ENCODE measurements at places on chromosomes 3 and 15.

DNA sequence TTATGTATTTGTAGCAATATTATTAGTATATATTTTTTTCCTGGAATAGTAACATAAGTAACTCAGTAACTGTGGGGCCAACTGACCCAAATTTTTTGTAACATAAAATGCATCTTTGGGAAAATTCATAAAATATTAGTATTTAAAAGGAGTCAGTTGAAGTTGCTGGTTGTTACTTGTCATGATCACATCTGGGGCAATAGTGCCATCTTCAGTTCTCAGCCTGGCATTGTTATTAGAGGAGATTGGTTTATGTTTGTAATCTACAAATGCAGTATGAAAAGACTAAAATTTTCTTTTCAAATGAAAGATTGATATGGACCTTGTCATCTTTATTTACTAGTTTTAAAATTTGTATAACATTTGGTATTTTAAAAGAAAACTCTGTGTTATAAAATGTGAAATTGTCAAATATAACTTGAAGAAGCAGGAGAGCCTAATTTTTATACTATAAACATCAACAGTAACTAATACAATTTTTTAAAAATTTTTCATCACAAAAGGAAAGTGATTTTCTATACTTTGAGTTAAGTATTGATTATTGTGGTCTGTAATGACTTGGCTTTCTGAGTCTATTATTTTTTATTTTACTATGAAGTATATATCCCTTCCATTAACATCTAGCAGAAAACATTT lies 38.8 kb upstream of the MLF1 start:
- peak; percentile 5 for DNase-seq

DNA sequence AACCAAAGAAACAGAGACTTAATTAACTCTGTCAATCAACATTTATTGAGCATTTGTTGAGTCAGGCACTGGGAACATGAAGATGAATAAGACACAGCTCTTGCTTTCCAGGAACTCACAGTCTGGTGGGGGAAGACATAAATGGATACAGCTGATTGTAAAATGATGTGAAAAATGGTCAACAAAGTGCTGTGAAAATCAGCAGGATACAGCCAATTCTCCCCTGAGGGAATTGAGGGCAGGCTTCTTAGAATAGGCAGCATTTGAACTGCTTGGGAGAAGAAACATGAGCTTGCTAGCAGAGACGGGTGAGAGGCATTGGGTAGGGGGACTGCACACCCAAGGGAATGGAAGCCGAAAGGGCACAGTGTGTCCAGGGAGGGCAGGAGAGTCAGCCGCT lies 41.1 kb downstream of the MFSD1 start:
- no peak for DNase-seq

- no peak for DNase-seq
Observed at GRCh38 chr3:104582092-104582491, 784.6 kb upstream of the ALCAM start.

DNA sequence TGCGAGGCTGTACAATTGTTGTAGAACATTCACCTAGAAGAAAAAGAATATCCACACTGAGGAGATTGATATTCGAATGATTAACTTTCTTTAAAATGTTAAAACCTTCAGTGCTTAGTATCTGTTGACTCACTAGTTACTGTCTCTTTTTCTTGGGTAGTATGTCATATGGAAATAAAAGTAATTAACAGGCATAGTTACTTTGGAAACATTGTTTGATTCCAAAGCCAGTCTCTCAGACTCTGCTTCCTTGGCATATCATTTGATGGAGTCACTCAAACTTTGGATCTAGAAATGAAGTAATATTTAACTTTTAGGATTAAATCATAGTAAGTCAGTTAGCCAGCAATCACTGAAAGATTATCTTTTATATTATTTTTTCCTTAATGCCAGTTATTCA lies 63.4 kb downstream of the MAP2K5 start:
- no peak for DNase-seq

- DNase-seq = peak; percentile 79
Observed at GRCh38 chr3:129690406-129690805, 83.9 kb upstream of the PLXND1 start.

GRCh38 chr15:70775160-70775559 lies 11.8 kb upstream of the UACA start:
- DNase-seq = no peak

- peak; percentile 28 for DNase-seq
Observed at GRCh38 chr15:78018946-78019644, 58.4 kb downstream of the TBC1D2B start.

- DNase-seq = no peak
Observed at GRCh38 chr15:73368301-73369136, at the start of gene HCN4. TSS of gene HCN4 (minus strand) at chr15:73368958. CDS start at chr15:73368270, 688 bp downstream.

- no peak for DNase-seq
Observed at GRCh38 chr15:53445531-53445930, 313.9 kb downstream of the WDR72 start.

DNA sequence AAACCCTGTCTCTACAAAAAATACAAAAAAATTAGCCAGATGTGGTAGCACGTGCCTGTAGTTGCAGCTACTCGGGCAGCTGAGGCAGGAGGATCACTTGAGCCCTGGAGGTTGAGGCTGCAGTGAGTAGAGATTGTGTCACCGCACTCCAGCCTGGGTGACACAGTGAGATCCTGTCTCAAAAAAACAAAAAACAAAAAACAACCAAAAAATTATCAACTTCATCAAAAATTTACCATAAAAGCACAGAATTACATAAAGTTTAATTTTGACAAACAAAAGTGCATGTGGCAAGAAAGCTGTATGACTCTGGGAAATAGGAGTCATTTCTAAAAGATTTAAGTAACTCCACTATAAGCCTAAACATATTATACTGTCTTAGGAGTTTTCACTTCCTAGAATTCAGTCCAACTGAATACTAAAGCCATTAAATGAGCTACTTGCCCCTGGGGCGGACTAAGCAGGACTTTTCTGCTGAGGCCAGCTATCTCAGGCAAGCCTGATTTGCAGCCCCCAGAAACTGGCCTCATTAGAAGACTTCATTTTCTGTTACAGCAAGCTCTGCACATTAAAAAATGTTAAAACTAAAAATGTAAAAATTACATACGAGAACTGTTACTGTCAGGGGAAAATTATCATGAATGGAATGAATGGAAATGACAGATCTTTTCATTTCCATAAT lies 23.0 kb downstream of the HSPBAP1 start:
- DNase-seq = no peak

GRCh38 chr15:73841756-73842725 lies 31.3 kb upstream of the TBC1D21 start:
- DNase-seq = no peak

- DNase-seq = no peak
Observed at GRCh38 chr3:141307351-141308059, 60.8 kb upstream of the ZBTB38 start.

DNA sequence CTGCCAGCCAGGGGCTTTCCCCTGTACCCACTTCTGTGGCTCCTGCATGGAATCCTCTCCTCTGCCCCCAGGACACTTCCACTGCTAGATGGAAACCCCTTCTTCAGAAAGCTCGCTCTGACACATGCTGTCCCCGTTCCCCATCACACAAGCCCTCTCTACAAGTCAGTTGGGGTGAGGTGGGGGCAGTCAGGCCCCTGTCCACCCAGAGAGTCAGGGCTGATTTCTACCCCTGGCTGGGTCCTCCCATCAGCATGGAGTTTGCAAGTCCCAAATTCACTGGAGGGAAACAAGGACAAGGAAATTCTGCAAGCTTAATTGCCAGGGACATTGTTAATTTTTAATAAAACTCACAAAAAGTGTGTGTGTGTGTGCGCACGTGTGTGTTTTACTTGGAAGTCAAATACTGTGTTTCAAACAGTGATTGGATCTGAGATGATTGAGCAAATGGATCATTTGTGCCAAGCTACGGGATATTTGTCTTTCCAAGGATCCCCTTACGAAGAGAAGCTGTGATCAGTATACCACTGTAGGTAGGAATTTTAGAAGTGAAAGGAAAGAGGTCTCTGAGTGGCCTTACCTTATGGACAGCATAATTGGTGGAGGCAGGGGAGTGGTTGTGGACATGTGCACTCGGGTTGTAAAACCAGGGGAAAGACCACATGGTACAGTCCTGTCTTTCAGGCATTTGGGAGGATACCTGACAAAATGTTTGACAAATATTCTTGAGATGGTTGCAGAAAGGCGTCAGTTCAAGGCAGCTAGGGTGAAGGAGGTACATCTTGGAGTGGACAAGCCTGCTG lies 1.5 kb upstream of the AMOTL2 start:
- no peak for DNase-seq

DNA sequence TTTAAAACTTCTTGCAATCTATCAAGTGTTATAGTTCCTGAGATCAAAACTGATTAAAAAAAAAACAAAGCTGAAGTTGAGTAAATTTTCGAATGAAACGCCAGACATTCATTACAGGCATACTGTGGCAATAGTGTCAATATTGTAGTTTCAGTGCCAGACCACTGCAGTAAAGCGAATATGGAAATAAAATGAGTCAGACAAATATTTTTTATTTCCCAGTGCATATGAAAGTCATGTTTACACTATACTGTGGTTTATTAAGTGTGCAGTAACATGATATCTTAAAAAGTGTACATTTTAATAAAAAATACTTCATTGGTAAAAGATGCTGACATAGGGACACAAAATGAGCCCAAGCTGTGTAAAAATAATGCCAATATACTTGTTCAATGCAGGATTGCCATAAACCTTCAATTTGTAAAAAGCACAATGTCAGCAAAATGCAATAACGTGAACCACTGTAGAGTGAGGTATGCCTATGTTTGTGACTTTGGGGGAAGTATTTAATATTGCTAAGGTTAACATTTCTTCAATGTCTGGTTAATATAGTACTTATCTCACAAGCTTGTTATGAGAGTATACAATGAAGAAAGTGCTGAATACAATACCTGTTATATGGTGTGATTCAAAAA lies 1473.9 kb upstream of the GBE1 start:
- no peak for DNase-seq

- no peak for DNase-seq
Observed at GRCh38 chr3:25618028-25618427, 46.7 kb downstream of the TOP2B start.
